ENCODE measurements at places on chromosomes 3 and 15.

DNA sequence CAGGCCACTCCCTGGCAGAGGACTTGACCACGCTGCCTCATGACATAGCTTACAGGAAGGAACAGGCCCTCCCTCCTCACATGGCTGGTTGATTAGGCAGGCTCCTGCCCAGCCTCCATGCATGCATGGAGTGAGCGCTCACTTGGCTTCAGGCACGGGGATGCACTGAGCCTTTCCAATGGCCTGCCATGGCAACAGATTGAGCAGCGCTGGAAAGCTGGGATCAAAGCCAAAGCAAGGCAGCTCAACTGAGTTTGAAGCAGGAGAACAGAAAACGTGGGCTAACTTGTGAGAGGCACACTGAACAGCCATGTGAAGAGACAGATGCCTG lies 5.9 kb upstream of the GRAMD2A start:
- no peak for DNase-seq

DNA sequence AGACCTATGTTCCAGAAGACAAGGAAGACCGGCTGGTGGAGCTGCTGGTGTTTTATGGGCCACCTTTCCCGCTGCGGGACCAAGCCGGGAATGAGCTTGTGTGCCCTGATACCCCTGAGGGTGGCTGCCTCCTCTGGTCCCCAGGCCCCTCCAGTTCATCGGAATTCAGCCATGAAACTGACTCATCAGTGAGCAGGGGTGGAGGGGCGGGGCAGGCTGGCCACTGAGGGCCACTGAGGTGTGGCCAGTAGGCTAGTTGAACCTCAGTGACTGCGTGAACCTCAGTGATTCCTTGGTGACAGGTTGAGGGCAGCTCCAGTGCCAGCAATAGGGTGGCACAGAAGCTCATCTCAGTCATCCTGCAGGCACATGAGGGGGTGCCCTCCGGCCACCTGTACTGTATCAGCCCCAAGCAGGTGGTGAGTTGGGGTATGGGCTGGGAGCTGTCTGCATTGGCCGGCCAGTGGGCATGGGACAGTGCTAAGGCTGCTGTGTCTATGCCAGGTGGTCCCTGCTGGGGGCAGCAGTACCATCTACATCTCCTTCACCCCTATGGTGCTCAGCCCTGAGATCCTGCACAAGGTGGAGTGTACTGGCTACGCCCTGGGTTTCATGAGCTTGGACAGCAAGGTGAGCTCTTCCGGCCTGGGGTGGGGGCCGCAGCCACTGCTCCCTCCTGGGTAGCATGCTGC lies 20.3 kb downstream of the ACAA1 start:
- no peak for DNase-seq

- DNase-seq: no peak
These were observed 44.0 kb upstream of the ETV5 start for GRCh38 chr3:186152889-186153292.

GRCh38 chr3:160400702-160401150 lies 1.3 kb downstream of the SMC4 start:
- DNase-seq: no peak

- DNase-seq: no peak
These were observed 101.0 kb upstream of the CCDC80 start for GRCh38 chr3:112741983-112742382.

- DNase-seq: no peak
These were observed 11.1 kb downstream of the ANKUB1 start for GRCh38 chr3:149781211-149781610.

DNA sequence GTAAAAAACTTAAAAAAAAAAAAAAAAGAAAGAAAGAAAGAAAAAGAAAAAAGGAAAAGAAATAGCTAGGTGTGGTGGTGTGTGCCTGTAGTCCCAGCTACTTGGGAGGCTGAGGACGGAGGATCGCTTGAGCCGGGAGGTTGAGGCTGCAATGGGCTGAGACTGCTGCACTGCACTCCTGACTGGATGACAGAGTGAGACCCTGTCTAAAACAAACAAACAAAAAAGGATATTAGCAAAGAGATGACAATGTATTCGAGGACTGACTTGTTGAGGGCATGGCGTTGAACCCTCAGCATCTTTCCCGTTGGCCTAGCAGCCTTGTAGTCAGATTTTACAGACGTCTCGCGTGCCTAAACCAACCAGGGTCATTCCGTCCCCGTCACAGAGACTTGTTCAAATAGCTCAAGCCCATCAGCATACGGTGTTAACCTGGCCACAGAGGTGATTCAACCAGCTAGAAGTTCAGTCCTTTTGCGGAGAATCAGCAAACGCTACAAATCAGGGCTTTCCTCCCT lies 528 bp upstream of the NIT2 start:
- DNase-seq: no peak

DNA sequence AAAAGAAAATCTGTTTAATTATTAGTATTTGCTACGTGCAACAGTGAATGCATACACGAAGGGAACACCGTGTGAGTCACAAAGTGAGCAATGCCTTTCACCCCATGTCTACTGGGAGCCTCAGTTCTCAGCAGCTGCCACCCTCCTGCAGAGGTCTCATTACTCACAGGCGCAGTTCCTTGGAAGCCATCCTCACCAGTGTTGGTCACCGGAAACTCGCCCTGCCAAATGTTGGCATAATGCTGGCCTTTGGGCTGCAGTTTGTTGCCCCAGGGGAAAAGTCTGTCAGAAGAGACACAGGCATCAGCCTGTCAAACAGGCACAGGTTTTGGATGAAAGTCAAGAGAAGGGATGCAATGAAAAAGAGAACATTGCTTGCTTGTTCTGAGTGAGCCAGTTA lies 50.1 kb downstream of the SUMF1 start:
- DNase-seq: no peak

GRCh38 chr3:104323226-104323625 lies 1043.5 kb upstream of the ALCAM start:
- no peak for DNase-seq

DNA sequence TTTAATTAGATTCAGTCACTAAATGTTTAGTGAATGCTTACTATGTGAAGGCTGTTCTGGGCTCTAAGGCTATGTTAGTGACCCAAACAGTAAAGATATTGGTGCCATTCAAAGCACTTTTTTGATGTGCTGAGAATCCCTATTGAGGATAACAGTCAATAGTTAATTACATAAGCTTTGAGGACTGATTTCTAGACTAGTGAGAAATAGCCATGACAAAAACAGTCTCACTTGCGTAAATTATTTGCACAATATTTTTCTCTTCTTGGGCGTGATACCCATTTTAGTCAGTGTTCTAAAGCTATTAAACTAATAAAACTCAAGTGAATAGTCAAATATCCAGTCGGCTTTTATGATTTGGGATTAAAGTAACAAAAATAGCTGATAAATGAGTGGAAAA lies 74.6 kb downstream of the UBE2E2 start:
- DNase-seq: no peak

GRCh38 chr15:51134416-51135199 lies 39.9 kb upstream of the TNFAIP8L3 start:
- DNase-seq: no peak

GRCh38 chr3:35393901-35394799 lies 245.2 kb upstream of the ARPP21 start:
- DNase-seq: no peak

DNA sequence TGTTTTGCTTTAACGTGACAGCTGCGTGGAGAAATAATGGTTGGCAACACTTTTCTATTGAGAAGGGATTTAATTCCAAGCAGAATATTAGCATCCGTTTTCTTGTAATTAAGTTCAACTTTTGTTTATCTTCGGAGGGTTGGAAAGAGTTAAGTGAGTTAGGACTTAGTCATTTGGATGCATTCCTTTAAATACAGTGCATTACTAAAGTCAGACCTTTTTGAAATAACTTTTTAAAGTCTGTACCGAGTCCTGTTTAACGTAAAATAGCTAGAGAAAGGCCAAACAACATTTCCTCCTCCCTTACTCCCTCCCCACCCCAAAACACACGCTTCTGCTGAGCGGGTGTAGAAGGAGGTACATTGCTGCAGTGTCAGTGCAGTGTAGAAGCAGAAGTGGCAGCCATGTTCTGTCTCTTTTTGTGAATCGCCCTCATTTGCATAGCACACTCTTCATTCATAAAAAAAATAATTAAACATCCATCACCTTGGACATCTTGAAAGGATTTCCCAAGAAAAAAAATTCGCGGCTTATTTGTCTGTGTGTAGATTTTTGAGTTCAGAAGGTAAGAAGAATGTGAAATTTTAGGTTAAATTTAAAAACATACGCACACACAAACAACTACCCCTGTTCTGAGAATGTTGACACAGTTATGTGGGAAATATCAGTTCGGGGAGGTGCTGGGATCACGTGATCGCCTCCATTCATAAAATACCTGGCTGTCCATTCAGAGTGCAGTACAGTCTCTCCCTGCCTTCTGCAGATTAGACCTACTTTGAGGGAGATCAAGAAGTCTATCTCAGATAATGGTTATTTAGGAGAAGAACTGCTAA lies 1.6 kb downstream of the SPRED1 start:
- peak; percentile 65 for DNase-seq

DNA sequence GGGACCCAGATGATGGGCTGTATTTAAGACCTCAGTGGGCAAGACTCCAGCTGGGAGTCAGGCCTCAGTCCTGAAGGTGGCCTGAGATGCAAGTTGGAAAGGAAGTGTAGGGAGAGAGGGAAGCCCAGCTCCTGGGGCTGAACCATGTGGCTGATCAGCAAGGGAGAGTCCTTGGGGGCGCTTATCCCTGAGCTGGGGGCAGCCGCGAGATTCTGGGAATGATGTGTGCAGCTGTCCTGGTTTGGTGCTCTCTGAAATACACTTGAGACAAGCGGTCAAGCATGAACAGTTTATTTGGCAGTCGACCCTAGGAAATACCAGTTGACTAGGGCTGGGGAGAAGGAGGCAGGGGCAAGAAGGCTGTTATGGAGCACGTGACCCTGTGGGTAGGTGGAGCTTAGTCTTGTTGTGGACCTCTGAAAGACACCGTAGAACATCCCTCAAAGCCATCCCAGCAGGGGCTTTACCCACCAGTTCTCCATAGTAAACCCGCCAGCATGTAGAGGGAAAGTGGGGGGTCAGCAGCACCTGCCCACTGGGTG lies 41.8 kb upstream of the SLC6A11 start:
- DNase-seq: no peak

DNA sequence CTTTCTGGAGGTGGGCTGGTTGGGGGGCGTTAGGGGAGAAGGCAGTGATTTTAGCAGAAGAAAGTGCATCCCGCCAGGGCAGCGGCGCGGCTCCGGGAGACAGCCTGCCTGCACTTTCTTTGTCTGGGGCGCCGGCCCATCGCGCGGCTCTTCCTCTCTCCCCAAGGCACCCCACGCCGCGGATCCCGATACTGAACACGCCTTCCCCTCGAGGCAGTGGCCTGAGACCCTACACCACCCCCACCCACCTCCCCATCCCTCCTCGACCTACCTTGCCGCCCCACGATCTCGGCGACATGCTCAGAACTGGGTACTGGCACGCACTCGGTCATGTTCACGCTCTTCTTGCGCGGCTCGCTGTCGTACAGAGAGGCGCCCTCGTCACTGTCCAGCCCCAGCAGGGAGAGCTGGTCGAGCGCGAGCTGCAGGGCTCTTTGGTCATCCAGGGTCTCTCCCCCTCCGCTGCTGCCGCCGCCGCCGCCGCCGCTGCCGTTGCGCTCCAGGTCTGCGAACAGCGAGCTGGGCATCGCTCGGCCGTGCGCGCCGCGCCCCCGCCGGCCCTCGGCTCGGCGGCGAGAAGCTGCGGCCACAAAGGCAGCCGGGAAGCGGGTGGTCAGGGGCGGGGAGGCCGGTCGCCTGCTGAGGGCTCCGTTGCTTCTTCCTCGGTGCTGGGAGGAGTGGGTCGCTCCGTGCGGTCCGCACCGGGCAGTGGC lies 483 bp downstream of the MEX3B start:
- peak; percentile 40 for DNase-seq

GRCh38 chr15:80399508-80399907 lies 4.7 kb upstream of the ARNT2 start:
- DNase-seq: no peak

DNA sequence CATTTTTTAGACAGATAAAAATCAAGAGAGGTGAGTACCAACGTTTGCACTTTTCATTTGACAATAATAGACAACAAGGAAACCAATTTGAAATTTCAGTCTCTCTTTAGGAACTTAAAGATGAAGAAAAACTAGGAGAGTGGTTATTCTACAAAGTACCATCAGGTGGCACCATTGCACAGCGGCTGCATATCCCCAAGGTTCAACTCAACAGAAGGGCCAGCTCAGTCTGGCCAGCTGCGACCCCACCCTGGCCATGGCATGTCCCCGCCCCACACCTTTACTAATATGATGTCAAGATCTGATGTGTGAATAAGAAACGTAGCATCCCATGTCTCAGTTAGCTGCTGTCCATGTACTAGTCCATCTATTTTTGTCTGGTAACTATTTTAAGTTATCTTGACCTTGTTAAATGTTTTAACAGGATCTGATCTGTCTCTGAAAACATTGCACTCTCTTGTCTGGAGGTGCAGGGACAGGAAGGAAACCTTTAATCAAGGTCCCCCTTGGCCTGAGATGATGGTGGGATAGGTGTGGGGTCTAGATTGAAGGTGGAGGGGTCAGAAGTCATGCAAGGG lies 35.5 kb upstream of the CGNL1 start:
- DNase-seq: peak; percentile 54

DNA sequence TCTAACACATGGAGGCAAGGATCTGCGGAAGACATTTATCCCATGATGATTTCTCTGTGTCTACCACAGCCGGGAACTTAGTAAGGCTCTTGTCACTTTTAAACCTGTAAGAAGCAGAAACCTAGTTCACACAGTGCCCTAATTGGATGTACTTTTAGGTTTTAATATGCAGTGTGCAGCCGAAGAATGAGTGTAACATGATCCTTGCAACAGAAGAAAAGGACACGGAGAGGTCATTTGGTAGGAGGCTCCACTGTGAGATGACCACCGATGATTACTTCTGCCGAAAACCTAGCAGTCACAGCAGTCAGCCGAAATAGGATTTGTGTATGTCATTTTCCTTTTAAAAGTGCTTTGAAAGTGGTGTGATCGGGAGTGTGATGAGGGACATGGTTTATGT lies 6.8 kb downstream of the CACNA1D start:
- no peak for DNase-seq

GRCh38 chr3:170363471-170363994 lies 6.0 kb downstream of the SKIL start:
- no peak for DNase-seq

DNA sequence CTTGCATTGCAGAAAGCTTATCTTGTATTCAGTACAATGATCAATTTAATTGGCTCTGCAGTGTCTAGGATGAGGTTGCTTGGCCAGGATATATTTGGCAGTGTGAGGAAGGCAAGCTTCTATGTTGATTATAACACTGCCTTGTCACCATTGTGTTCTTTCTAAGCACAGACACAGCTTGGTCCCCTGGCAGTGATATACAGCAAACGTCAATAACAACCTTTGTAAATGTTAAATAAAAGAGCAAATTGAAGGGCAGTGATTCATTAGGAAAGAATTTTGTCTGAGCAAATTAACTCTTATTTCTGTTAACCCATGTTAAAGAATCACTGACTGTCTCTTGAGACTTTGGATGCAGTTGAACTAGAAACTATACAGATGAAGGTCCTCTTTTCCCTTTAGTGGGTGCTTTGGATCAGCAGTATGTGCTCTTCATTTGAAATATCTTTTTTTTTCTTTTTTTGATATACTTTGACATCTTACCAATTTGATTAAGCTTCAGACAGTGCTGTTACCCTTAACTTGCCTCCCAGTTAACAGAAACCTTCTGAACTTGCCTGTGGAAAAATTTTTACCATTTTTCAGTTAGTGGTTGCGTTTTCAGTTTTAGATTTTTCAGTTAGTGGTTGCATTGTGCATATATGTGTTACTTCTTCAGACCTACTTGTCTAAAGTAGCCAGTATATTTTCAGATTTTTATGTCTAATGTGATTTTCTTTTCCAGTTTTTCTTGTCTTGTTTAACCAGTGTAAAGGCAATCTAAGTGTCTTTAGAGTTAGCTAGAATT lies 199.8 kb downstream of the TCF12 start:
- no peak for DNase-seq

- no peak for DNase-seq
These were observed 150.9 kb upstream of the UBE2E2 start for GRCh38 chr3:23052208-23052607.

Measured in HuH-7 (cell line).